Activated CD4-positive, alpha-beta T cell treated with anti-CD3 and anti-CD28 coated beads, Interleukin-2, amount 50 U/mL, for 48 hours (primary cell): ENCODE measurements at places on chromosomes 16 and 17.
A peak's percentile ranks its signal among the peaks of the same experiment; 100 is the strongest.

DNA sequence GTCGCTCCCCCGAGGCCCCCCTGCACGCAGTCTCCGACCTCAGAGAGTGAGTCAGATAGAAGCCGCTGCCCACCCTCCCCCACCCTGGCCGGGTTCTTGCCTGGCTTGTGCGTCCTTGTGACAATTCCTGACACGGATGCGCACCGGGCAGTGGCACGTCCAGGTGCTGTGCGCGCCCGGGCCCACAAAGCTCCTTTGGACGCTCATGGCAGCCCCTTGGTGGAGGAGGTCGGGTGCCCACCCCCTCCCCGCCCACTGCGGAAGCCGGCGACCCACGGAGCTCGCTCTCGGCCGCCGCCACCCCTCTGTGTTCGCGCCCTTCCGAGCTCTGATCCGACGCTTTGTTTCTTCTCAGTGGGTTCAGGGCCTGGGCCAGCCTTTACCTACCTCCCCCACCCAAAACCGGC is 662 bp upstream of the TUBB3 start:
- DNase-seq = peak; percentile 38

DNA sequence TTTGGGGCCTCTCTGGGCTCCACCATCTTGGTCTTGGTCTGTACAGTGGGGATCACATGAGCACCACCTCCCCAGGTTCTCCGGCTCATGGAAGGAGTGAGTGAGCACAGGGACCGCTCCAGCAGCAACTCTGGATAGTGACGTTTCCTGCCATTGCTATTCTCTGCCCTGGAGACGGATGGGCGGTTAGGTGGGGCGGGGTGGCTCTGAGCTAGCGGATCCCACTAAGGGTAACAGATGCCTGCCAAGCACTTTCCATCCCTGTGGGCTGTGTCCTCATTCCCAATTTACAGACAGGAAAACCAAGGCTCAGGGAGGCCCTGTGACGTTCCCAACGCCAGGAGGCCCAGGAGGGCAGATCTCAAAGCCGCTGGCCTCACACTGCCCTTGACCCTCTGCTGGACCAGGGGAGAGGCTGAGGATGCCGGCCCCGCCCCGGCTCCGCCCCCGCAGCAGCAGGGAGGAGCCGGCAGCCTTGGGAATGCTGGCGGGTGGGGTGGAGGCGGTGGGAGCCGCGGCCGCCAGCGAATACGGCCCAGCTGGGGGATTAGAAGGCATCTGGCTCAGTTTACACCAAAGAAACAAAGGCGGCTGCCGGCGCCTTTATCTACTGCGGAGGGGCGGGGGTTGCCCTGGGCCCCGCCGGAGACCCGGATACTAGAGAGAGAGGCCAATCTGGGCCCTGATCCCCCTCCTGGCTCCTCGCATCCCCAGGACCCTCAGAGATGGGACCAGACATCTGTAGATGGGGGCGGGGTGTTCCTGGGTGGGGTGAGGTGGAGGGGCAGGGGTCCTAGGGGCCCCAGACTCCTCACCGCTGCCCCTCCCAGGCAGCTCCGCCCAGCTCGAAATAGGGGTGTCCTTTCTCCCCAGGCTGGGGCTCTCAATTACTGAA is 122.3 kb upstream of the CIBAR2 start:
- DNase-seq = no peak

- DNase-seq = no peak
Measured at GRCh38 chr16:23217646-23218045, 35.1 kb downstream of the SCNN1G start.

- DNase-seq = no peak
Measured at GRCh38 chr16:74031551-74031950, 265.1 kb upstream of the PSMD7 start.

GRCh38 chr17:40872416-40872815 is 5.4 kb upstream of the KRT12 start:
- no peak for DNase-seq

DNA sequence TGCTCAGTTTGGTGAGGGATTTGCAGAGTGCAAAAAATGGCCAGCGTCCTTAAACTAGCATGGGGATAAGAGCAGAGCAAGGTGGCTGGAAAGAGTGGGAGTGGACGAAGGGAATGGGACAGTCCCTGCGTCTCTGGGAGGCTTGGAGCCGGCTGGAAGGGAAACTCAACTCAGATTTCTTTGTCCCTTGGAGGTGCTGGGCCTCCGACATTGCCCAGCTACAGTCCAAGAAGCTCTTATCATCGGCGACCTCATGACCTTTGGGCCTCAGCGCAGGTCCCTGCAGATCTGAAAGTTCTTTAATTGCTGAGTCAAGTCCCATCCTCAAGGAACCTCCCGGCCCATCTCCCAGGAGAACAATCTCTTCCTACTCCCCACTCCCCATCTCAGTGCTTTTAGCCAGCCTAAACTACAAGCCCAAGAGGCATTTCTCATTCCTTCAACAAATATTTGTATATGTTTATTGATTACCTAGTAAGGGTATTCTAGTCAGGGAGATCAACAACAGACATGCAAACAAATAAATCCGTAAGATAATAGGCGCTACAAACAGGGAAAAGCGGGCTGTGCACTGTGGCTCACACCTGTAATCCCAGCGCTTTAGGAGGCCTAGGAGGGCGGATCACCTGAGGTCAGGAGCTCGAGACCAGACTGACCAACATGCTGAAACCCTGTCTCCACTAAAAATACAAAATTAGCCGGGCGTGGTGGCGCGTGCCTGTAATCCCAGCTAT is 985 bp upstream of the TMEM107 start:
- no peak for DNase-seq

DNA sequence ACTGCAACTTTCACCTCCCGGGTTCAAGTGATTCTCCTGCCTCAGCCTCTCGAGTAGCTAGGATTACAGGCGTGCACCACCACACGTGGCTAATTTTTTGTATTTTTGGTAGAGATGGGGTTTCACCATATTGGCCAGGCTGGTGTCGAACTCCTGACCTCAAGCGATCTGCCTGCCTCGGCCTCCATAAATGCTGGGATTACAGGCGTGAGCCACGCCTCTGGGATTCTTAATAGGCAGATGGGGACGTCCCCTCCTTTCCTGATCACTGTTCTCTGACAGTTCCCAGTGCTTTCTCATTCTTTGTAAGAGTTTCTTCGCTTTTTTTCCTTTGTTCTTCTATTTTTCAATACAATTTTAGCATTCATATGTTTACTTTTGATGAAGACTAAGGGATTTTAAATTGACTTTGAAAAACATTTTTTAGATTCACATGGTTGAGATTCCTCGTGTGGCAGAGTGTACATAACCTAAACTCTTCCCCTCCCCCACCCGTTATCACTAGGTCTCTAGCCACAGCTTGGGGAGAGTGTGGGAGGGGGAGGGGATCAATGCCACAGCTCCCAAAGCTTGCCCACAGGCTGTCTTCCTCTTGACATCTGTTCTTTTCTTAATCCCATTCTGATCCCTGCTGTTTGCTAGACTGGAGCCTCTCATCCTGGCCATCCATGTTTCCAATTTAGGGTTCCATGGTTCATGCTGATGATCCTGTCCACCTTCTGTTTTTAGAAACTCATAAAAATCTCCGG is 11.0 kb downstream of the ADORA2B start:
- no peak for DNase-seq

- peak; percentile 85 for DNase-seq
Measured at GRCh38 chr17:36591434-36592315, at the start of gene DHRS11. TSS of gene DHRS11 (plus strand) at chr17:36591879. CDS start at chr17:36592010, 131 bp downstream.

GRCh38 chr17:14733376-14733775 is 432.5 kb downstream of the HS3ST3B1 start:
- no peak for DNase-seq
